ENCODE measurements at places on chromosomes 6 and 20.
A peak's percentile ranks its signal among the peaks of the same experiment; 100 is the strongest.

DNA sequence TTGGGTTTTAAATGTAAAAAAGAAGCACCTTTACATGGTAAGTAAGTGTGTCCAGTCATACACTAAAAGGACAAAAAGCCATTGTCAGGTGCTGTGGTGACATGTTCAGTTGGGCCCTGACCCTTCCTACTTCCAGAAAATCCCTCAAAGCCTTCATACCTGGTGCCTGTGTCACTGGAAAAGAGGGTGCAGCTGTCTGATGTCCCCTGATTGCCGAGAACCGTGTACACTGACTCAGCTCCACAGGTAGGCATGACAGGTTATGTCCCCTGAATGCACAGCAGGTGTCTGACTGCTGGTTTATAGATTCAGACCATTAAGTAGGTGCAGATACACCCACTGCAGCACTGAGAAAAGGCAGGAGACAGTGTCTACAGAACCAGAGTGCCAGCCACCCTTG lies 99.1 kb downstream of the FOXC1 start:
- DNase-seq, result no peak

DNA sequence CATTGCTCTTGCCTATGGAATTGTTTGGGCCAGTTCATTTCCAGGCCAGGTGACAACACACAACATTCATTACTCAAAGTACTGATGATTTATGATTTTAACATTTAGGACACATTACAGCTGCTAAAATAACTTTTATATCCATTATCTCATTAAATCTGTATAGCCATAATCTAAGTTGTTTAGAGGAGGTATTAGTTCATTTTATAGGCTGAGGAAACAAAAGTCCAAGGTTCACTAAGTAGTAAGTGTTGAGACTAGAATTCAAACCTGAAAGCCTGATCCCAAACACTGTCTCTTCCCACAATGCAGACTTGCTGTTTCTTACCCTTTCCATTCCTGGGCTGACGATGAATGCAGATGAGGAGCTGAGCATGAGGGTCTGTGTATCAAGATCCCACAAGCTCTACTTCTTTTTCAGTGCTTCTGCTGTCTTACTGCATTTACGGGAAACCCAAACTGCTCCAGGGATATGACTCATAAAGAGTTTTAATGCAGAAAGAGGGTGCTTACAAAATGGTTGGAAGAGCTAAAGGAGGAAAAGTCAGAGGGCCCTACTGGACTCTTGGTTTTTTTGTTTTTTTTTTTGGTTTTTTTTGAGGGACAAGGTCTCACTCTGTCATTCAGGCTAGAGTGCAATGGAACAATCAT lies 17.9 kb downstream of the TENT5A start:
- no peak for DNase-seq

DNA sequence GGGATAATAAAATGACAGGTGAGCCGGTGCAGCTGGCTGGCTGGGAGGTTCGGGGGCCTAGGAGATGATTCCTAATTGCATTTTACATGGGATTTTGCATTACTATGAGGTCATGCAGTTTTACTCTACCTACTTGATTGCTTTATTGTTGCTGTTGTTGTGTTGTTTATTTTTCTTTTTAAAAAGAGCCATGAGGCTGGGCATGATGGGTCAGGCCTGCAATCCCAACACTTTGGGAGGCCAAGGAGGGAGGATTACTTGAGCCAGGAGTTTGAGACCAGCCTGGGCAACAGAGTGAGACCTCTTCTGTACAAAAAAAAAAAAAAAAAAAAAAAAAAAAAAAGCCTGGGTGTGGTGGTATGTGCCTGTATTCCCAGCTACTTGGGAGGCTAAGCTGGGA lies 104.8 kb downstream of the GJA1 start:
- no peak for DNase-seq

DNA sequence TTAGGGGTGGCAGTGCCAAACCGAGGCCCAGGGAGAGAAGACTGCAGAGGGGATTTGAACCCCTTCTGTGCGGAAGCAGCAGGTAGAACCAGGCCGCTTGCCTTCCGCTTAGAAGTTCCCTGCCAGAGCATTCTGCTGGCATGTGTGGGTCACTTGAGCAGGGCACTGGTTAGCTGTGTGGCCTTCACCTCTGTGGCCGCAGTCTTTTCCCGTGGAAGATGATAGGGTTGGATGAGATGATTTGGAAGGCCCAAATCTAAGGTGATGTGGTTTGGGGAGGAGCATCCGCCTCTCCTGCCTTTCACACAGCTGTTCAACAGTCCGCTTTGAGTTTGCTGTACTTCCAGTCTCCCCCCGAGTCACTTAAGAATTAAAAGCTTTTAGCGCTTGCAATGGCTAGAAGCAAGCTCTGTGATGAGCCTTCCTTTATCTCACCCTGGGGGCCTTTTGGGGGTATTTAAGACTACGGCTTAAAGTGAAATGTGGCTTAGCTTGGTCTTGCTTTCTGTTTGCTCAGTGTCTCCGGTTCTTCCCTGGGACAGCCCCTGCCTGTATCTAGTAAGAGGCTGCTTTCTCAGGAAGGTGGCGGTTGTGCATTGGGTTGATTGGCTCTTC lies 743 bp downstream of the CMTR1 start:
- DNase-seq, result peak; percentile 12

- DNase-seq, result no peak
Measured at GRCh38 chr20:38227420-38228360, 32.8 kb downstream of the KIAA1755 start.

DNA sequence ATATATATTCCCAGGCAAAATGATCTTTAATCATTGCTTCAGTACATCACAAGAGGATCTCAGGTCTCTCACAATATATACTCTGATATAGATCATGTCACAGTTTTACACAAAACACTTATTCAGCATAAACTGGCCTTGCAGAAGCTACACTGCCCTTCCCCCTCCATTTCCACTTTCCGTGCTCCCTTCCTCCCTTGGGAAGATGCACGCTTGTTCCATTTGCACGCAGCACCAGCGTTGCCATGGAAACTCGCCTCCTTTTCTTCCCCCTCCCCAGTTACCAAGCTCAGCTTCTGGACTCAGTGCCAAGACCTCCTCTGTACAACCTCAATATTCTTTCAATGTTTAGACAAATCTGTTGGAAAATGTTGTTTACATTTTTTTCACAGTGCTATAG lies 154.6 kb downstream of the RFPL4B start:
- peak; percentile 80 for DNase-seq

- DNase-seq, result no peak
Measured at GRCh38 chr20:44176833-44177534, 10.0 kb downstream of the JPH2 start.

DNA sequence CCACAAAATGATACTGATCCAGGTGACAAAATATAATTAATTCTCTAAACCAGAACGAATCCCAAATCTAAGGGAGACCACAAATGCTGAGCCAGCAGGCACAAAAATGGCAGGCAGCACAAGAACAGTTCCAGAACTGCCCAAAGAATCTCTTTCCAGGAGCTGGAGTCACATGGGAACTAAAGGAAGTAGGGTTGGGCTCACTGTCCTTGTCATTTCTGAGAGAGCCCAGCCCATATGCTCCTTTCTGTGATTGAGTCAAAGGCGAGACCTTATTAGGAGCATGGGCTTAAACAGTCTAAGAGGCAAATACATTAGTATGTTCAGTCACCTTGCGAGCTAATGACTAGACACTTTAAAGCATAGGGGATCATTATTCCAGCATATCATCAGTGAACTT lies 327.6 kb upstream of the ARID1B start:
- no peak for DNase-seq

DNA sequence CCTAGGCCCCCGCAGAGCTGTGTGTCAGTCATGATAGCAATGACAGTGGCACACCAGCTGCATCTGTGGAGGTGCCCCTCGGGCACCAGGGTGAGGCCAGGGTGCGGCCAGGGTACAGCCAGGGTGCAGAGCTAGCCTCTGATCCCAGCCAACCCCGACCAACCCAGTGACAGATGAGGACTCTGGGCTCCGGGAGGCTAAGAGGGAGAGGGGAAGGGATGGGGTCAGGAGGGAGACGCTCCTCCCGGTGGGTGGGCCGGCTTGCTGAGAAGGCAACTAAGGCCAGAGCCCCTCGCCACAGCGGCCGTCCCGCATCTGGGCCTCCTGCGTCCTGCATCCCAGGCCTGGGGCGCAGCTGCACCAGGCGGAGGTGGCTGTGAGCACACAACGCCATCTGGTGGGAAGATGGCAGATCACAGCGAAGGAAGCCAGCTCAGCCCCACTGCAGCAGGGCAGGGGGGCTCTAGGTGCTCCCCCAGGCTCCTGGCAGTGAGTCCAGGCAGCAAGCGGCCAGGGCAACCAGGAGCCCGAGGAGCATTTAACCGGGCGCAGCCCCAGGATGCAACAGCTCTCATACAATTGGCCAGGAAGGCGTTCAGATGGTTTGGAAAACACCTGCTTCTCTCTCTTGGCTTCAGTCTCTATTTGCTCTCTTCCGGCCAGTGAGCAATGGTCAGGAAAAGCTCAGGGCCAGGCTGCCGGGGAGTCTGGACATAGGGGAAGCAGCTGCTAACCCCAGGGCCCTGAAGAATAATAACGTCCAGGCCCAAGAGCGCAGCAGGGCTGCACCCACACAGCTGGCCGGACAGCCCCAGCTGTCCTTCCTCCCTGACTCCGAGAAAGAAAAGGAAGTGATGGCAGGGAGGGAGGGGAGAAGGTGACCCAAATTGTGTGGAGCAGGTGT lies 169.4 kb downstream of the TAF4 start:
- peak; percentile 28 for DNase-seq

- no peak for DNase-seq
Measured at GRCh38 chr6:13166269-13166668, 162.1 kb downstream of the TBC1D7 start.

DNA sequence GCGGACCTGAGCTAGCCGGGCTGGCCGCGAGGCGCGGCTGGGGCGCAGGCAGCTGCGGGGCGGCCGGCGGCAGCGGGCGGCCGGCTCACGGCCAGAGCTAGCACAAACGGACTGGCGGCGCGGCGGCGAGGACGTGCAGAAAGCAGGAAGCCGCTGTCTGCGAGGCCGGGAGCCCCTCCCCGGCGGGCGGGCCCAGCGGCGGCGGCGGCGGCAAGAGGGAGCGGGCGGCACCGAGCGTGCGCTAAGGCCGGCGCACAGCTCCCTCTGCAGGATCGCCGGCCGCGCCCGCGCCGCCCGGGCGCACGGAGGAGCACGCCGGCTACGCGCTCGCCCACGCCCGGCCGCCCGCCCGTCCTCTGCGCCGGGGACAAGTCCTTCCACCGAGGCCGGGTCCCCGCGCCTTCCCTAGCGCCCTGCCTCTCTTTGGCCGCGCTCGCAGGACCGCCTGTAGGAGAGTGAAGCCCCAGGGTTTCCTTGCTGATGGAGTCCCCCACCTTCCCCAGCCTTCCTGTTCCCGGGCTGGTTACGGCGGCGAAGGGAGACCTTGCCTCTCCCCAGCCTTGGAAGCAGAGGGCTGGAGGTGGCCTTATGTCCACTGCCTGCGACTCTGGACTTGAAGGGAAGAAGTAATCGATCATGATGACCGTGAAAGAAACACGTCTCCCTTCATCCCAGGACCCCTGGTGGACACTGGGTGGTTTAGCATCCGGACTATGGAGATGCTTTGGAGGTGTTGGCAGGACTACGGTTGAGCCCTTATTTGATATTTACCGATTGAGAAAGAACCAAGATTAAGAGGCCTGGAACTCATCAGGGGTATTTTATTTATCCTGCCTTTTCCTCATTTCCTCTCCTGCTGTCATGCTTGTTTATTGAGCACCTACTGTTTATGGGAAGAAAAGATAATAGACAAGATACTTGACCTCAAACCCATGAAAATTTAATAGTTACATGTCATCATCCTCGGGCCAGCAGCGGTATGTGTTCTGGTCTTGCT lies at the start of gene PREP:
Gene PREP, minus strand, starts transcription at position 144 of the 997 bp plus-strand sequence. CDS start 191 bp downstream, outside the sequence.
- peak; percentile 81 for DNase-seq

Measured in IMR-90 (cell line).